T-cell (primary cell): ENCODE measurements at places on chromosomes 1 and 21. TPM values are rescaled to one million over a fixed set of nuclear protein-coding genes. Genes with fewer than 3 reads are reported as not detected.
A peak's percentile ranks its signal among the peaks of the same experiment; 100 is the strongest.

CYP4A22 gene
- total RNA-seq: not detected

NIPAL3 gene
- 65.7 TPM for total RNA-seq

DNA sequence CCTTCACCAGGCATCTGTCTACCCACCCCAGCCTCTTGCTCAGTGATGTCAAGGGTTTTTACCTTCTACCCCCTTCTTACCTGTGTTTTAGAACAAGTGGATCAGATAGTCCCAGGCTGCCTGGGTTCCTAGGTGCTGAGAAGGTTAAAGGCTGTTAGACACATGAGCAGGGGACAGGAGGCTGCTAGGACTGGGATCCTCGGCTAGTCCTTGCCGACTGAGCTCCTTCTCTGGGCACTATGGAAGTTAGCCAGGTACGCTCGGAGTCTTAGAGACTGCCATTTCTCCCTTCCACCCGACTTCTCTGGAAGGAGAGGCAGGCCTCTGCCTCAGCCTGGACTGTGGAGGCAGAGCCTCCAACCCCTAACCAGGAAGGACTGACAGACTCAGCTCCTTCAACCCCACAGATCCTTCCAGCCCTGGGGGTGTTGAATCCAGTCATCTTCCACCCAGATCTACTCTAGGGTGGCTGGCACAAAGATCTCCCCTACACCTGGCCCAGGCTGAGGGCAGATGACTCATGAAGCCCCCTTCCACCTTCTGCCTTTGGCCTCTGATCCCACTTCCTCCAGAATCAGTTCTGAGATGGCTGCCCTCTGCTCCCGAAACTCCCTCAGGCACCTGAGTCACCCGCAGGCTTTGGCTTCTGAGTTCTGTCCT is at the start of gene DYNLT4:
Gene DYNLT4, minus strand, starts transcription at position 648 of the 660 bp plus-strand sequence. CDS start 683 bp downstream, outside the sequence.
- H3K36me3 ChIP-seq: peaks cover 16% of the 10 kb centered on the region
- peak within 1 kb of the TSS; percentile 98 for H3K27ac ChIP-seq
- peak within 1 kb of the TSS; percentile 16 for H3K4me3 ChIP-seq

NTMT2 gene
- total RNA-seq: not detected

NUP210L gene
- total RNA-seq: 0.18 TPM

AMY1C gene
- not detected for total RNA-seq

DNA sequence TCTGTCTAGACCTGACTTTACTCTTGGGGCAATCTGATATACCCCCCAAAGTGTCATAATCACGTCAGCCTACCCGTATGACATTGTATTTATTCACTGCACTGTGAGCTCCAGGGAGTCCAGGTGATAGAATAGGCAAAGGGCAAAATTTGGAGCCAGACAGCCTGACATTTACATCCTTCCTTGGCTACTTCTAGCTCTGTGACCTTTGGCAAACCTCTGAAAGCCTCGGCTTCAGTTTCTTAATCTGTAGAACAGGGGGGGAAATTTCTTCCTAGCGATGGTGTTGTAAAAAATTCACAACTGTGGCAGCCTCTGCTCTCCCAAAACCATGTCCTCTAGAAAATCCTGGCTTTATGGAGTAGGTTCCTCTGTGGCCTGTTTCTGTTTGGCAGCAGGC is 240.9 kb downstream of the KIF26B start:
- no peaks in the 10 kb centered on the region for H3K36me3 ChIP-seq
- H3K27me3 ChIP-seq: no peaks in the 10 kb centered on the region
- H3K4me1 ChIP-seq: no peaks in the 10 kb centered on the region
- DNase-seq: no peak
- no peak overlapping the region for H3K4me3 ChIP-seq

DNA sequence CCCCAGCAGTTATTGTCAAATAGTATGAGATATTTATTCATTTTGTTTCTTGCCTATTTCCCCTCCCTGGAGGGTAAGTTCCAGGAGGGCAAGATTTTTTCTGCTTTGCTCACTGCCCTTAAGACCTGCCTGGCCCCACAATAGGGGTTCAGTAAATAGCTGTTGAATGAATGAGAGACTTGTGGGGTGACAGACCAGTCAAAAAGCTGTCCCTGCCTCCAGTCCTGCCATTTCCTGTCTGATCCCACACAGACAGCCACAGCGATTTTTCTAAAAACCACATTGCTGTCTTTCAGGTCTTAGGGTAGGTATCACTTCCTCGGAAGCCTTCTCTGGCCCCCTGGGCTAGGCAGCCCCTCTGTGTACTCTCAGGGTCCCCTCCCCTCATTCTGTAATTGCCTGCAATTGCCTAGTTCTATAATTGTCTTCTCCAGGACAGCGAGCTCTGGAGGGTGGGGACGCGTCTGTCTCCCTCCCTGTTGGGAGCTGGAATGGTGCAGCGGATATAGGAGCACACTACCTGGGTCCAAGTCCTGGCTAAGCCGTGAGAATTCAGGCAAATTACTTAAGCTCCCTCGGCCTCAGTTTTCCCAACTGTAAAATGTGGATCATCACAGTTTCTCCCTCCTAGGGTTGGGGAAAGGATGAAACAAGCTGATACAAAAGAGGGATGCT is 1.8 kb upstream of the EXTL1 start:
- no peak for DNase-seq
- no peaks in the 10 kb centered on the region for H3K27me3 ChIP-seq

GRCh38 chr1:2374252-2375155 is 16.9 kb downstream of the MORN1 start:
- H3K4me3 ChIP-seq: no peak overlapping the region
- H3K27ac ChIP-seq: no peak overlapping the region
- no peaks in the 10 kb centered on the region for H3K4me1 ChIP-seq

GRCh38 chr21:36254106-36254941 is 65.7 kb upstream of the MORC3 start:
- peaks cover 49% of the 10 kb centered on the region for H3K36me3 ChIP-seq
- no peak overlapping the region for H3K27ac ChIP-seq
- no peaks in the 10 kb centered on the region for H3K4me1 ChIP-seq
- no peaks in the 10 kb centered on the region for H3K27me3 ChIP-seq

- peaks cover 6% of the 10 kb centered on the region for H3K4me1 ChIP-seq
- H3K36me3 ChIP-seq: no peaks in the 10 kb centered on the region
- no peak overlapping the region for H3K4me3 ChIP-seq
- no peak overlapping the region for H3K27ac ChIP-seq
- DNase-seq: peak; percentile 39
- H3K27me3 ChIP-seq: no peaks in the 10 kb centered on the region
Measured at GRCh38 chr1:159881622-159882526, 18.1 kb downstream of the CFAP45 start.

- no peaks in the 10 kb centered on the region for H3K27me3 ChIP-seq
- no peak overlapping the region for H3K4me3 ChIP-seq
- no peak for DNase-seq
- no peaks in the 10 kb centered on the region for H3K36me3 ChIP-seq
- H3K4me1 ChIP-seq: peaks cover 10% of the 10 kb centered on the region
Measured at GRCh38 chr1:110002695-110003094, 18.1 kb downstream of the AHCYL1 start.

PEAR1 gene
- 0.67 TPM for total RNA-seq

- no peaks in the 10 kb centered on the region for H3K36me3 ChIP-seq
- no peak overlapping the region for H3K27ac ChIP-seq
- H3K27me3 ChIP-seq: peaks cover 2% of the 10 kb centered on the region
- H3K4me3 ChIP-seq: no peak overlapping the region
Measured at GRCh38 chr1:185813401-185813979, 79.3 kb downstream of the HMCN1 start.

CDC42BPA gene
- total RNA-seq: 0.86 TPM

GRCh38 chr21:16563116-16563515 is 833.3 kb downstream of the USP25 start:
- H3K27me3 ChIP-seq: no peaks in the 10 kb centered on the region
- DNase-seq: no peak
- no peak overlapping the region for H3K27ac ChIP-seq

- no peak overlapping the region for H3K27ac ChIP-seq
- H3K27me3 ChIP-seq: no peaks in the 10 kb centered on the region
- H3K36me3 ChIP-seq: no peaks in the 10 kb centered on the region
Measured at GRCh38 chr1:181661569-181661968, 178.3 kb downstream of the CACNA1E start.

NFASC gene
- total RNA-seq: 0.35 TPM

DNA sequence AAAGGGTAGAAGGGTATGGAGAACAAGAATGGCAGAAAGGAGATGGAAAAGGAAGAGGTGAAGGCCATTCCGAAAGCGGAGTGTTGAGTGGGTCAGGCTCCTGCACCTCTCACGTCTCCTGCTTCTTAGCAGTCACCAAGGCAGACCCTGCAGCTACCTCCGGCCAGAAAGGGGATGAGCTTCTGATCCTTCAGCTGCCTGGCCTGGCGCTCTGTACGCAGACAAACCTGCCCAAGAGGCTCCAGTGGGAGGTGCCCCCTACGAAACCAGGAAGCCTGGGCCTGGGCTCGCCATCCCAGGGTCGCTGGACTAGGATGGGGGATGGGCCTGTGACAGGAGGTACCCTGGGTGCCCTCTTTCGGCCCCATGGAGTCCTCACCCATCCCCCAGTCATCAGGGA is 3.0 kb downstream of the GPR61 start:
- DNase-seq: no peak
- H3K27me3 ChIP-seq: peaks cover 3% of the 10 kb centered on the region
- H3K27ac ChIP-seq: no peak overlapping the region
- H3K4me1 ChIP-seq: peaks cover 15% of the 10 kb centered on the region

- DNase-seq: no peak
- no peaks in the 10 kb centered on the region for H3K4me1 ChIP-seq
- H3K36me3 ChIP-seq: no peaks in the 10 kb centered on the region
- no peaks in the 10 kb centered on the region for H3K27me3 ChIP-seq
Measured at GRCh38 chr1:222196288-222196687, 351.6 kb downstream of the HHIPL2 start.

CHI3L2 gene
- 3.6 TPM for total RNA-seq

DNA sequence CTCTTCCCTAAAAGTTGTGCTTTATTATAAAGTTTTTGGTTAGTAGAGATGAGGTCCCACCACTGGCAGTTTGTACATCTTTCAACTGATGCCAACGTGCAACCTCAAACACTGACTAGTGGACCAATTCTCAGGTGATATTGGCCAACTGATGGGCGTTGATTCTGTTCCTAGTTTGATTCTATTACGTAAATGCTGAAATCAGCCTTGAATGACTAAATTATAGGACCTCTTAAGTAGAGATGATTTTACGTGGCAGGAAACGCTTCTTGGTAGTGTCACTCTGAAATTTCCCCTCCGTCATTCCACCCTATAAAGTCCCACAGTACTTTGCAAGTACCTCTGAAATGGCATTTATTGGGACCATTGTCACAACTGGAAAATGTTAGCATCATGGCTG is 8.8 kb upstream of the FNDC7 start:
- peak; percentile 14 for DNase-seq
- no peaks in the 10 kb centered on the region for H3K27me3 ChIP-seq
- peaks cover 30% of the 10 kb centered on the region for H3K36me3 ChIP-seq
- H3K4me1 ChIP-seq: peaks cover 13% of the 10 kb centered on the region
- H3K27ac ChIP-seq: peak overlapping the region; percentile 86

RXRG gene
- not detected for total RNA-seq

DNA sequence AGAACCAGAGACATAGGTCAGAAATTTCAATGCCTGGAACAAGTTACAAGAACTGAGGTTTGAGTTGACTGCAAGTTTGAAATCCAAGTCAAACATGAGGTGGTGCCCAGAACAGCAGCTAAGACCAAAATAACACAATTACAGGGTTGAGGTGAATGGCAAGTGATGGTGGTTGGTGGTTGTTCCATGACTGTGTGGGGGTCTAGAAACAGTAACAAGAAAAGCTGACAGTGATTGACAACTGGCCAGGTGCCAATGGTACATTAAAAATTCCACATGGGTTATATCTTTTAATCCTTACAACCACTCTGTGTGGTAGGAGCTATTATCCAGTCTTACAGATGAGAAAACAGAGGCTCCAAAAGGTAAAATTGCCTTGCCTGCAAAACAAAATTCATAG is 32.0 kb downstream of the RIMS3 start:
- H3K36me3 ChIP-seq: no peaks in the 10 kb centered on the region
- H3K27ac ChIP-seq: no peak overlapping the region
- H3K27me3 ChIP-seq: no peaks in the 10 kb centered on the region
- H3K4me3 ChIP-seq: no peak overlapping the region

CFAP107 gene
- not detected for total RNA-seq

DNA sequence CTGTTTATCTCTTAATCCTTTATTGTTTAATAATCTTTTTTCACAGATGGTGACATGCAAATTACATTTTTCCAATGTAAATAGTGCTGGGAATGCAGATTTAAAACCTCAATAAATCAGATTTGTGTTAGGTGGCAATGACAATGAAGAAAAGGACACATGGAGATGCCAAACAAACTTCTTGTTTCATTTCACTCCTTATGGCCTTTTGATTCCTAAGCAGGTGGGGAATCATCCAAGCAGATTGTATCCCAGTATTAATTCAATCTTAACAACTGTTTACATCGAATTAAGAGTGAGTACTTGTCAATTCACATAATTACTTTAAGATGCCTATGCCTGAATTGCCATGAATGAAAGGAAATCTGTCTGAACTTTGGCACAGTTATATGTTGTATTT is 98.9 kb upstream of the RGS18 start:
- no peak for DNase-seq
- no peak overlapping the region for H3K27ac ChIP-seq
- no peaks in the 10 kb centered on the region for H3K36me3 ChIP-seq
- H3K27me3 ChIP-seq: no peaks in the 10 kb centered on the region

GRCh38 chr1:30535595-30536325 is 187.6 kb downstream of the MATN1 start:
- peaks cover 23% of the 10 kb centered on the region for H3K27me3 ChIP-seq
- H3K4me1 ChIP-seq: no peaks in the 10 kb centered on the region
- no peak for DNase-seq

GRCh38 chr1:227215863-227216510 is 102.3 kb downstream of the CDC42BPA start:
- H3K4me3 ChIP-seq: no peak overlapping the region
- H3K27ac ChIP-seq: no peak overlapping the region
- DNase-seq: no peak
- no peaks in the 10 kb centered on the region for H3K4me1 ChIP-seq
- H3K27me3 ChIP-seq: no peaks in the 10 kb centered on the region

TRIM63 gene
- not detected for total RNA-seq

DNA sequence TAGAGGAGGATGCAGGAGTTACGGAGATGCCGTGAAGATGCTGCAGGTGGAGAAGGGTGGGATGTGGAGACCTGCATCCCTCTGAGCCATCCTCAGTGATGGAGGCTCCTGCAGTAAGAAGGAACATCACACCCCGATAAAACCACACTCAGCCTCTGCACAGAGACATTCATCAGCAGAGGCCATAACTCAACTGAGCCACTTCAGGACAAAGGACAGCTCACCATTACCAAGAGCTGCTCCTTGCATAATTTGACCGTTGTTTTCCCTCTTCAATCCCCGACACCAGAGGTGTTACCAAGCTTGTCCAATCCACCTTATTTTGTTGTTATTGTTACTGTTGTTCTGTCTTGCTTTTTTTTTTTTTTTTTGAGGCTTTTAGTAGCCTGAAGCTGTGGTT is 543.9 kb downstream of the AJAP1 start:
- no peak overlapping the region for H3K27ac ChIP-seq
- no peaks in the 10 kb centered on the region for H3K36me3 ChIP-seq
- no peaks in the 10 kb centered on the region for H3K4me1 ChIP-seq
- peaks cover 2% of the 10 kb centered on the region for H3K27me3 ChIP-seq
- H3K4me3 ChIP-seq: no peak overlapping the region

AMY1A gene
- total RNA-seq: not detected

BCL10 gene
- 39.9 TPM for total RNA-seq

ZNF648 gene
- total RNA-seq: not detected

NPHS2 gene
- total RNA-seq: not detected

SHISAL2A gene
- total RNA-seq: 54.6 TPM

GRCh38 chr1:209652873-209653401 is 712 bp upstream of the LAMB3 start:
- no peaks in the 10 kb centered on the region for H3K27me3 ChIP-seq
- no peaks in the 10 kb centered on the region for H3K36me3 ChIP-seq
- H3K4me1 ChIP-seq: no peaks in the 10 kb centered on the region
